Activated T-cell treated with anti-CD3 and anti-CD28 coated beads, Interleukin-2, amount 50 U/mL, for 24 hours (primary cell): ENCODE measurements at places on chromosomes 1 and 21.

DNA sequence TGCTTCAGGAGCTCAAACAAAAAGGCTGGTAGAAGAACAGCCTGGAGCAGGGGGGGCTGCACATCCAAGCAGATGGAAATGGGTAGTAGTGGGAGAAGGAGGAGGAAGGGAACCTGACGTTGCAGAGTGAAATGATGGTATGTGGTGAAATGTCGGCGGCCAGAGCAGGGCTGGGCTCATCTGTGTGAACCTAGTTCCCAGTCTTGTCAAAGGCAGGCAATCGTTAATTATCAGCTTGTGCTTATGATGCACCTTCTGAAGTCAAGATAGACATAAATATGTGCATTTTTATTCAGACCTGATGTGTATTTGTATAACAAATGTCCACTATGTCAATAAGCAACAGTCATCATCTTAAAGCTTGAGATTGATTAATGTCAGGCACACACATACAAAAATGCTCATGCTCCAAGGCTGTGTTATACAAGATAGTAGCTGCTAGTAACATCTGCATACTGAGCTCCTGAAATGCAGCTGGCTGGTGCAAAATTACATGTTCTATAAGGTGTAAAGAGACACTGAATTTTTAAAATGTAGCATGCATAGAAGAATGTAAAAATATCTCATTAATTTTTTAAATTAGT, 10.6 kb upstream of the ATP6V1G3 start:
- DNase-seq: no peak

- DNase-seq: no peak
Observed at GRCh38 chr1:33332881-33333280, 12.0 kb upstream of the A3GALT2 start.

DNA sequence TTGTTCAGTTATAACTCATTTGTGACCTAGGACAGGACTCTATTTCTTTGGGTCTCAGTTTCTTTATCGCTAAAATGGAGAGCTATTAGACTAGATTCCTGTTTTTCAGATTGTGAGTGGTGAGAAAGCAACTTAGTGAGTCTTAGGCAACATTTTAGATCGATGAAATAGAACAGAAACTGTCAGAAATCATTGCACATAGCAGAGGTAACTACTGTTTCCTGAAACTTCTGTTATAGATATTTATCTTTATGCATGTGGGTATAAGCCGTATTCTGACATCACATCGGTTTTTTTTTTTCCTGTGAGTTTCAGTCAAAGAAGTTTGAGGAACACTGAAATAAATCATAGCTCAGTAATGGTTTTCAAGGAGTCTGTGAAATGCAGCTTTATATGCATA, 42.1 kb upstream of the DNAJC6 start:
- no peak for DNase-seq

DNA sequence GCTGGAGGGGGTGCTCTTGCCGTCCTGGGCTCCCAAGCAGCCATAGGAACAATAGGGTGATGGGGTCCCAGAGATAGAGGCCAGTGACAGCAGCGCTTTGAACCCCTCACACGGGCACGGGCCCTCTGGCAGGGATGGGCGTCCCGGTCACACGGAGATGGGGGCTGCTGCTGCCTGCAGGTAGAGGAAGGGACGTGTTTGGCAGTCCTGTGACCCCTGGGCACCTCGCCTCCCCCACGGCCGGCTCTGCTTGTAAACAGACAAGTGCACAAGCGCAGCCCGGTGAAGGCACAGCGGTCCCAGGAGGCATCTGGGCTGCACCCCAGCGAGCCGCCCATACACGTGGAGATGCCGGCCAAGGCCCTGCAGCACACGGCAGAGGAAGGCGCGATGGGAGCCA, 36.5 kb upstream of the PDE9A start:
- no peak for DNase-seq

GRCh38 chr1:66384258-66384921, 149.6 kb upstream of the SGIP1 start:
- DNase-seq: no peak

GRCh38 chr21:23524685-23525084, 2082.6 kb downstream of the MRPL39 start:
- DNase-seq: no peak
